ENCODE measurements at places on chromosomes 1 and 21.
A peak's percentile ranks its signal among the peaks of the same experiment; 100 is the strongest.

DNA sequence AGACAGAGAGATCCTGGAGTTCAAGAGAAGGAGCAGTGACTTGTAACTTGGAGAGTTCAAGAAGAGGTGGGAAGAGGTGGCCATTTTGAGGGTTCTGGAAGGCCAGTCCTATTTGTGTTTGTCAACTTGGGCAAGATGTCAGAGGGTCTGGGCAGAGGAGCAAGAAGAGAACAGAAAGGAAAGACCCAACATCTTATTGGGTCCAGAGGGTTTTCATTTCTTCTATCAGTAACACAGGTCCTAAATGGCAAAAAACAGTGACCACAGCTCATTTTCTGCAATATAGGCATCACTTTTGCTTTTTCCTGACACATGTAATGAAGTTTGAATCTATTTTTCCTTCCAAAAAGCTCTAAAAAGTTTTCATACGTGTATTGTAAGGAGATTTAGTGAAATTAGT, 38.3 kb upstream of the MAP10 start:
- no peak for DNase-seq

DNA sequence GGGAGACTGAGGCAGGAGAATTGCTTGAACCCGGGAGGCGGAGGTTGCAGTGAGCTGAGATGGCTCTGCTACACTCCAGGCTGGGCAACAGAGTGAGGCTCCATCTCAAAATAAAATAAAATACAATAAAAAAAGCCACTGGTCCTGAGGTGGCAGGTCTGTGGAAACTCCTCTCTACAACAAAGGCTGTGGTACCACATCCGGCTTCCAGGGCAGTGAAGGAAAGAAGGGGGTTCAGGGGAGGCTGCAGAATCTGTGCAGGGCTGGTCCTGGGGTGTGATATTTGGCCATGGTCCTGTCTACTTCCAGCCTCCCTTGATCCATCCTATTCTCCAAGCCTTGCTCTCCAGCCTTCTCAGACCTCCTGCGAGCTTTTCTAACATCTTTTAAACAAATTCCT, 731 bp upstream of the ZNF683 start:
- DNase-seq: no peak

- no peak for DNase-seq
These were observed 110.7 kb downstream of the ST6GALNAC3 start for GRCh38 chr1:76185207-76185606.

GRCh38 chr1:97739596-97740103, 181.2 kb downstream of the DPYD start:
- no peak for DNase-seq

DNA sequence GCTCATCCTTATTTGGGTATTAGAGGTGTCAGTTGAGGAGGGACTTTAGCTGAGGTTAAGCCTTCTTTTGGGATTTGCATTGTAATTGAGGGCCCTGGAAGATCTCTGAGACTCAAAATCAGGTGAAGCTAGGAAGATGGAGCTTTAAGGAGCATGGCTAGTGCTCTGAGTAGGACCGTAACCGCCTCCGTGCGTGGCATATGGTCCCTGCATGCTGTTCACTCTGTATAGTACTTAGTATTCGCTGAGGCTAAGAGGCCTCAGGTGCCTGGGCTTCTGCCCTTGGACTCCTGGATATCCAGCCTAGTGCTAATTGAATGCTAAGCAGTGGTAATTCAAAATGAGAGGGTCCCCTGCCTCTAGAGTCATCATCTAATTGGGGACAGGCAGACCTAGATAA, 22.5 kb downstream of the NSUN4 start:
- DNase-seq: no peak

DNA sequence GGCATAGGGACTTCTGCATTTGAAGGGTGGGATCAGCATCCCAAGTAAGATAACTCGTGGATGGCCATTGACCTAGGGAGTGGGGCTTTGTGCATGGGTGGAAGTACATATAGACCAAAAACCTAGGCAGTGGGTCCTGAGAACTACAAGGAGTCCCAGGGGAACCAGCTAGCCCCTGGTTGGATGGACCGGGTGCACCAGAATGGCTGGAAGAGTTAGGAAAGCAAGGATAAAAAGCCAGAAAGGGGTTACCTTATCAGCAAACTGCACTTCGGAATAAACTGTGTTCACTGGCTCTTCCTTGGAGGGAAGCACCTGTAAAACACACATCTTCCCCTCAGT, 26.6 kb upstream of the SLAMF6 start:
- no peak for DNase-seq

DNA sequence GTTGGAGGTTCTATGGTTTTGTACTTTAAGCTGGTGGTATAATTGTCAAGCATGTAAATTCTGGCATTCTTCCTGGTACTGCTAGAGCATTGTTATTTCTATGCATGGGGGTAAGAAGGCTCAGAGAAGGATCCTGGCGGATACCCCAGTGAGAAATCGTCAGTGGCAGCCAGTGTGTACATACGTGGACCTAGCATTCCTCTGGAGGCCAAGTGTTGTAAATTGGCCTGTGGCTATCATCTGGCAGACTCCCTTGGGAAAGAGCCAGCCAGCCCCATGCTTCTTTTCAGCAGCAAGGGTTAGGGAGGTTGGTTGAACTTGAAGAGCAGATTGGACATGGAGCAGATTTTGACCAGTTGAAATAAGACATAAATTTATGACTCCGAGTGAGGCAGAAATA, 5.2 kb upstream of the AGO3 start:
- no peak for DNase-seq

DNA sequence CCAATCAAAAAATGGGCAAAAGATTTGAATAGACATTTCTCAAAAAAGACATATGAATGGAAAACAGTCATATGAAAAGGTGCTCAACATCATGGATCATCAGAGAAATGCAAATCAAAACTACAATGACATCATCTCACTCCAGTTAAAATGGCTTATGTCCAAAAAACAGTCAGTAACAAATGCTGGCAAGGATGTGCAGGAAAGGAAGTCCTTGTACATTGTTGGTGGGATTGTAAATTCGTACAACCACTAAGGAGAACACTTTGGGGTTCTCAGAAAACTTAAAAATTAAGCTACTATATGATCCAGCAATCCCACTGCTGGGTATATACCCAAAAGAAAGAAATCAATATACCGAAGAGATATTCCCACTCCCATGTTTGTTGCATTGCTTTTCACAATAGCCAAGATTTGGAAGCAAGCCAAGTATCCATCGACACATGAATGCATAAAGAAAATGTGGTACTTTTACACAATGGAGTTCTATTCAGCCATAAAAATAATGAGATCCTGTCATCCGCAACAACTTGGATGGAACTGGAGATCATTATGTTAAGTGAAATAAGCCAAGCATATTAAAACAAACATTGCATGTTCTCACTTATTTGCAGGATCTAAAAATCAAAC, 17.9 kb downstream of the GBP5 start:
- DNase-seq: peak; percentile 97

- no peak for DNase-seq
These were observed 1316.8 kb upstream of the B3GALT2 start for GRCh38 chr1:194503209-194503608.

DNA sequence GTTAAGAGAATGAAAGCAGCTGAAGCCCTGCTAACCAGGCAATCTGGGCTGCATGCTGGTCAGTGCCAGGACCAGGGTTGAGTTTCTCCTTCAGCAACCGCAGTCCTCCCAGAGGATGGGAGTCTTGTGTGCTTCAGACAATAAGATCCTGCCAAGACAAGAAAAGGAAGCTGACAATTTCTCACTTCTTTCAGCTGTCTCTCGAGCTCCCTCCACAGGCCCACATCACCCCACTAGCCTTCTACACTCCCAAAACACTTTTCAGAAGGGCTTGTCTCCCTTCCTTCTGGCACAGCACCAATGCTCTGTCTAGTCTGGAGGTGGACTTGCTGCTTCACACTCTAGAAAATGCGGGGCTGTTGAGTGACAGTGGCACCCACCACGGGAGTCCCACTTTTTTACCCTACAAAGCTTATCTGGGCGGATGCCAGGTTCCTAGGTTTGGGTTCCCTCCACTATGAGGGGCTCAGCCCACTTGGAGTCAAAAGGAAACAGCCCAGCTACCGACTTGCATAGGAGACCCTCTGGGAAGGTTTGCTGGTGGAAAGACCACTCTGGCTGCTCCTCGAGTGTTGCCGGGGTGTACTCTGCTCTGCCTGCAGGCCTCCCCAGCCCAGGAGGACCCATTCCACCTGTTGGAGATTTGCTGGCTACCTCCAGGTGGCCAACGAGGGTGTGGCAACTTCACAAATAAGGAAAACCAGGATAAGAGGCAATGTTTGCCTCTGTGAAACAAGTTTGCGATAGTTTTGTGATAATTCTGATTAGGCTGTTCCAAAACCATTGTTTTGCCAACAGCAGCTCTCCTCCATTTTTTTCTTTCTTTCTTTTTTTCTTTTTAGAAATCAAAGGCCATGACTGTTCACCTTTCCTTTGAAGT, 68.9 kb downstream of the TENT5C start:
- no peak for DNase-seq

DNA sequence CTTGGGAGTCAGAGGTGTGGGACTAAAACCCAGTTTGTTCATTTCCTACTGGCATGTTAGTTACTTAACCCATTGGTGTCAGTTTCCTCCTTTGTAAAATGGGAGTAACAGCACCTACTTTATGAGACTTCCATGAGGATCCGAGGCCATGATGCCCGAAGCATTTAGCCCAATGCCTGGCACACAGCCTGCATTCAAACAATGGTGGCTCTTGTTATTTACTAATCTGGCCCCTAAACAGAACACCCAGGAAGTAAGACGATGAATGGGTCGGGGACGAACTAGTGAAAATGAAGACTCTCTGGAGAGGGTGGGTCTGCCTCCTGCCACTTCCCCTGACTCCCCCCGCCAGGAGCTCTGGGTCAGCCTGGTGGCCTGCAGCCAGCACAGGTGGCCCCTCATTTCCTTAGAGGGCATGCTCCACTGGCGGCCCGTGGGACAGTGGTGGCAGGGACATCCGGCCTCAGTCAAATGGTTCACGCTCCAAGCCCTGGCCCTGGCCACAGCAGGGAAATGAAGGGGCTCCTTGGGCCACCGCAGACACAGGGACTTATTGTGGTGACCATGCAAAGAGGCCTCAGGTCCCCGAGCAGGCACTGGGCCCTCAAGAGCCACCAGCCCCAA, 9.5 kb upstream of the TAS1R2 start:
- DNase-seq: no peak

GRCh38 chr1:114509596-114510273, 1.3 kb downstream of the TRIM33 start:
- DNase-seq: no peak

- no peak for DNase-seq
These were observed 471 bp upstream of the MTF2 start for GRCh38 chr1:93078638-93078985.

GRCh38 chr1:55215194-55216021, at the start of gene USP24:
Gene USP24, minus strand, starts transcription at chr1:55215364. Its CDS starts 251 bp downstream, at chr1:55215113.
- peak; percentile 71 for DNase-seq

- peak; percentile 97 for DNase-seq
These were observed 5.5 kb downstream of the MFSD2A start for GRCh38 chr1:39960431-39960958.

DNA sequence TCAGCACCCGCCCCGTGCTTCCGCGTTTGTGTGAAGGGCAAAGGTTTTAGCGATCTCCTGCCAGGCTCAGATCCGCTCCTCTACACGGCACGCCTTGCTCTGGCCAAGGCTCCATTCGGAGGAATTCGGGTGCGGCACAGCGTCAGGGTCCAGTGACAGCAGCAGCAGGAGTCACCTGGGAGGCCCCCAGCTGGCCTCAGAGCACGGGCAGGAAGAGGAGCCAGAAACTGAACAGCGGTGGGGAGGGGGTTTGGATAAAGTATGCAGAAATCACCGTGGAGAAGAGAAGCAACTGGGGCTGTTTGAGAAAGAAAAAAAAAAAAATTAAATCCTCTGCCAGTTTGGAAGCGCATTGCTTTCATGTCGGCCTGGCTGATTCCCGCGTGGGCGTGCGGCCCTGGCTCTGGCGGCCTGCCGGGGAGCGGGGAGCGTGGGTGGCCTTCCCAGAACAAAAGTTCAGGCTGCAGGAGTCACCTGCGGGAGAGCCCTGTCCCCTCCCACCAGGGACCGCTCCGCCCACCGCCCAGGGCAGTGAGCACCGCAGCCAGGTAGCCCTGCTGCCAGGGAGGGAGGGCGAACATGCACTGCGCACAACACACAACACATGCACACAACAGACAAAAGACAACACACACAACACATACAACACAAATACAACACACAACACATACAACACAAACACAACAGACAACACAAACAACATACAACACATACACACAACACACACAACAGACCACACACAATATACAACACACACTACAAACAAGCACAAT, 107.6 kb downstream of the ETS2 start:
- peak; percentile 95 for DNase-seq

DNA sequence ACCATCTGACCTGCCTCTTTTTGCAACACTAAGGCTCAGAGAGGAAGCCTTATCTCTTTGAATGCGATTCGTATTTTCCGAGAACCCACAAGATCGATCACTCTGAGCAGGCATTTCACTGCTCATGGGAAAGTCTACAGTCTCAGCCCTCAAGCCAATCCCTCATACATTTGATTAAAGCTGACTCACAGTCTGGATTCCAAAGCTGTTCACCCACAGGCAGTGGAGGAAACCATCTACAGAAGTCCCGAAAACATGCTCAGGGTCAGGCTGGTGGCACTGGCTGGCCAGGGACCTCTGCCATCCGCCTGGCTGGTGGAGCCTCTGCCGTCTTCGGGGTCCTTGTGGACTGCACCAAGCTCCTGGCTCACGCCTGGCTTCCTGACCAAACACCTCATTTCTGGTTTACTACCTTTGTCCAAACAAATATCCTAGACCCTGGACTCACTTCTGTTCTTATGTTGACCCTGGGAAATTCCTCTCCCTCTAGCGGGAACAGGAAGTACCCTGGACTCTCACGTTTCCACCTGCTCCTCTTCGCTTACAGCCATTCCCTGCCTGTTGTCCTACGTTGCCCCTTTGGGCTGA, 650.0 kb downstream of the SMYD3 start:
- DNase-seq: no peak

GRCh38 chr1:33426916-33427315, 4.0 kb downstream of the PHC2 start:
- DNase-seq: no peak

DNA sequence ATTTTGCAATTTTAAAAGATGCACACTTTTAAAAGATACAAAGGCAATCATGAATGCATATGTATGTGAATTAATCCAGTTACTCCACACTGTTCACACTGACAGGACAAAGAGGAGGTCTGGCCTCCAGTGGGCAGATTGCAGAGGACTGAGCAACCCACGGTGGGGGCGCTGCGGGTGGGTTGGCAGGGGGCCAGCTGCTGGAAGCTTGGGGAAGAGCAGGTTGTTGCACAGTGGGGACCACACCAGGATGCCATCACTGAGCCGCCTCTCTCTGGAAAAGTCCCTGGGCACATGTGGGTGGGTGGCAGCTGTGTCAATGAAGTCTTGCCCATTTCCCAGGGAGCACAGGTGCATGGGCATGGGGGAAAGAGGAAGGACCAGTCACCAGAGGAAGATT, 12.7 kb upstream of the PADI4 start:
- no peak for DNase-seq

Measured in NCI-H345 (cell line).